ENCODE measurements at places on chromosomes 2 and 18.

DNA sequence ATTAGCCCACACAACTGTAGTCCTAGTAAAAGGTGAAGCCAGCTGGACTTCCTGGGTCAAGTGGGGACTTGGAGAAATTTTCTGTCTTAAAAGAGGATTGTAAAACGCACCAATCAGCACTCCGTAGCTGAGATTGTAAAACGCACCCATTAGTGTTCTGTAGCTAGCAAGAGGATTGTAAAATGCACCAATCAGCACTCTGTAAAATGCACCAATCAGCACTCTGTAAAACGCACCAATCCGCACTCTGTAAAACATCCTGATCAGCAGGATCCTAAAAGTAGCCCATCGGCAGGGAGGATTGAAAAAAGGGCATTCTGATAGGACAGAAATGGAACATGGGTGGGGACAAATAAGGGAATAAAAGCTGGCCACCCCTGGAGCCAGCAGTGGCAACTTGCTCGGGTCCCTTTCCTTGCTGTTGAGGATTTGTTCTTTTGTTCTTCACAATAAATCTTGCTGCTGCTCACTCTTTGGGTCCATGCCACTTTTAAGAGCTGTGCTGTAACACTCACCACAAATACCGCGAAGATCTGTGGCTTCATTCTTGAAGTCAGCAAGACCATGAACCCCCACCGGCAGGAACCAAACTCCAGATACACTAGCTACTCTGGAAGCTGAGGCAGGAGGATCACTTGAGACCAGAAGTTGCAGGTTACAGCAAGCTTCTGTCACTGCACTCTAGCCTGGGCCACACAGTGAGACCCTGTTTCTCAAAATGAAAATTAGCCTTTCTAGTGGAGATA is 102.6 kb downstream of the HS6ST1 start:
- no peak for DNase-seq

DNA sequence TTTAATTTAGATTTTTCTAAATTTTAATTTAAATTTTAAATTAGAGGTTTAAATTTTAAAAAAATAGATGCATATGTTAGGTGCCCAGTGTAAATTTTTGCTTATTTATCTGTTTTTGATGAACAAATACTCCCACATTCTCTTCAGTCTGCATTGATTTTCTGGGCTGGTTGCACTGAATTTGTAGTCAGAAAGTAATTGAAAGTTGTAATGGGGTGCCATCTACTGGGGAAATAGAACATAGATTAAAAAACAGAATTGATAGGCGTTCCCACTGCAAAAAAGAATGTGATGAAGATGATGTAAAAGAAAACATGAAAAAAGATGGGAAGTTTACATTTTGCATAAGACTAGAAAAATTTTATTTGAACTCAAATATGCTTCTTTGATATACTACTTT is 51.7 kb upstream of the CCDC85A start:
- no peak for DNase-seq

- no peak for DNase-seq
Observed at GRCh38 chr2:234839285-234839684, 112.5 kb upstream of the SH3BP4 start.

DNA sequence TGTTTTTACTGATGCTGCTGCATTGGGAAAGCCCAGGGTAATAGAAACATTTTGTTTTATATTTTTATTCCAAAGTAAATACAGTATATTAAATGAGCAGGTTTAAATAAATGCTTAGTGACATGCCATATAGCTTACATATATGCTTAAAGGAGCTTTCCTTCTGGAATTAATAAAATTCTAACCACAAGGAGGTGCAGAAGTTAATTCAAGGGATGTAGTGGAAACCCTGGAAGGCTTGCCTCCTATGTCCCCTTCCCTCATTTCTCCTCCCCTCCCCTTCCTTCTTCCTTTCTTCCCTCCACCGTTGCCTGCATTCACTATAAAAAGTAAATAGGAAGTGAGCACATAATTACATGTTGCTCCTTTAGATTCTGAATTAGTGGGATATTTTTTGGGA is 96.3 kb downstream of the UBE2E3 start:
- no peak for DNase-seq

GRCh38 chr2:171389325-171389724 is 44.5 kb downstream of the METTL8 start:
- DNase-seq: no peak

DNA sequence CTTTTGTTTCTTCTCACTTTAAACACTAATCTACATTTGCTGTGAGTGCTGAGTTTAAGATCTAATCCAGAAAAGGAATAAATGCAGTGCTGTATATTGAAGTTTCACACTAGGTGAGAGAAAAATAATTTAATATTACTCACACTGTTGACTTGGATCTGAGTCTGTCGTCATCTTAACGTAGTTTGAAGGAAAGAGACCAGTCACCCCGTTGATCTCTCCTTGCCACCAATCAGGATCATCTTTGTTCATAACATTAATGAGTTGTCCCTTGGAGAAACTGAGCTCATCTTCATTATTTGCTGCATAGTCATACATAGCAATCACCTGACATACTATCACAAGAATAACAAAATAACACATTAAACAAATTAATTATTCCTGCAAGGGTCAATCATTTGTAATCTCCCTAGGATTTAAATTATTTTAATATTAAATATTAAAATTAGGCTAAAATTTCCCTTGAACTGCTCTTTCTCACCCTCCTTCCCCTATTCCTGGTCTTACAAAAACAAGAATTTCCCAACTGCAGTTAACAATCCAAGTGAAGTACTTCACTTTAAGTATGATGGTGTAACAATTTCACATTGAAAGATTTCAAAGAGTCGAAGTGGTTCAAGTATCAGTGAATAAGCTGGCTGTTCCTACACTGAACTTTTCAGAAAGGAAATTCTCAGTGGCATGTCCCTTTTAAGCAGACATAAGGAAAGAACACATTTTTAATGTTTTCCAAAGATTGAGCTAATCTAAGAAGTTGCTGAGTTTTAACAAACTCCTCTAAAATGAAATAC is 71.3 kb downstream of the FAM228A start:
- no peak for DNase-seq

DNA sequence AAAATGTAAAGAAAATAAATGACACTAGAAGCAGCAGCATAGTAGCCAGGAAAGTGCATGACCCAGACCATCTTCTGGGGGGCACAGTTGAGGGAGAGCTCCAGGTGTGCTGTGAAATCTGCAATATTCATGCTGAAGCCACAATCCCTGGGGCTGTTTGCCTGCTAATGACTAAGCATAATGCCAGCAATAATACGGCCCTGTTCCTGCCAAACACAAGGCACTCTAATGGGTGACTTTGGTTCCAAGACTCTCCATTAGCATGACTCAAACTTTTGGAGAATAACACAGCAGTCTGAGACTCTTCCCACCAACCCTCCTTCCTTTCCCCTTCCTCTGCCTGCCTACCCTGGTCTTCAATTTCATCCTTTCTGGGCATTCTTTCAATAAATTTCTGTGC is 77.9 kb upstream of the DOCK10 start:
- DNase-seq: no peak

- no peak for DNase-seq
Observed at GRCh38 chr2:240819858-240820606, at the start of gene KIF1A. Gene KIF1A, minus strand, starts transcription at chr2:240820219. Its CDS starts 22,467 bp downstream, at chr2:240797752.

- DNase-seq: no peak
Observed at GRCh38 chr2:172101821-172102390, 794 bp downstream of the DLX2 start.

DNA sequence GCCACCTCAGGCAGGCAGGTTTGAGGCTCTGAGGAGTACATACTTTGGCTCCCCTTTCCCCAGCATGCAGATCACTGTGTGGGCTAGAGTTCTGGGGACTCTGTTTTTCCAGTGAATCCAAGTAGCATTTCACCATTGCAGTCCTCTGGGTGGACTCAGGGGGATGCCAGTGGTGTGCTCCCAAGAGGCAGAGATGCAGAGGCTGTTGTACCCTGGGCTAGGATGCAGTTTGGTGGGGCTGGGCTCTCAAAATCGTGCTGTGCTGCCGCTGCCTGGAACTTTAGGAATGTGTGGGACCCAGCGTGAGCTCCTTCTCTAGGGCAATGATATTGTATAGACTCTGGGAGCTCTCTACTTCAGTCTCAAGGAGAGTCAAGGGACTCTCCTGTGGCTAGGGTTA is 104.9 kb downstream of the MYO3B start:
- no peak for DNase-seq

DNA sequence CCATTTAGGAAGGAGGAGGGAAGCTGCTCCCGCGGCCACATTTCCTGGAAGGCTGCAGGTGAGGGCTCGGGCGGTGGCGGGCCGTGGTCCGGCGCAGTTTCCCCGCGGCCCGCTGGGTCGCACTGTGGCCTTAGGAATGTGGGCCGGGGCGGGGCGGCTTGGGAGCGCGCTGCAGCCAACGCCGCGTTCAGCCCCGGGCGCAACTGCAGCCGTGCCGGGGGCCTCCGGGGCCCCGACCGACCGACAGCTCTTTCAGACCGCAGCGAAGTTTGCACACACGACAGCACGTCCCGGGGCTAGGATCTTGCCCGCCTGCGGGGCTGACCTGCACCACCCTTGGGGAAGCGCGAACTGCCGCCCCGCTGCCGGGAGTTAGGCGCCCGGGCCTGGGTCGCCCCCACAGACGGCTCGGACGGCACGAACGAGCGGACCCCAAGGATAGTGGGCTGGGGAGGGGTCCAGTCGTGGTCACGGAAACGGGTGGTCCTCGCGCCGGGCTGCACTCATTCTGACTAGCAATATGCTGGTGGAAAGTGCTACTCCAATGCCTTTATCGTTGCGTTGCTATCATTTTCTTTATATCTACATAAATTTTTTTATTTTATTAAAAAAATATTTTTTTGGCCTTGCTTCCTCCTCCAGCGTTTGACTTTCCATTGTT is 69.9 kb upstream of the DLX2 start:
- DNase-seq: peak; percentile 31

- no peak for DNase-seq
Observed at GRCh38 chr2:240170883-240171282, 30.4 kb upstream of the OTOS start.

DNA sequence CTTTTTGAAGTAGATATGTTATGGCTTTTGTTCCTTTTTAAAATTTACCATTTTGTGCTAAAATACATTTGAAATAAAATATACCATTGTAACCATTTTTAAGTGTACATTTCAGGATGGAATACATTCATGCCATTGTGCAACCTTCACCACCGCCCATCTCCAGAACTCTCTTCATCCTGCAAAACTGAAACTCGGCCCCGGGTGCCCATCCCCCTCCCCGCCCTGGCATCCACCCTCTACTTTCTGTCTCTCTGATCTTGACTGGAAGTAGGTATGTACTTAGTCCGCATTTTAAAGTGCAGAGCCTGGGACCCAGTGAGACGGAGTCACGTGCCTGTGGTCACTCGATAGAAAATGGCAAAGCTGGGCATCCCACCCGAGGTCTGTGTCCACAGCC is 45.6 kb downstream of the DIPK1C start:
- DNase-seq: no peak

GRCh38 chr2:9558948-9559381 is 3.3 kb upstream of the ADAM17 start:
- no peak for DNase-seq

- no peak for DNase-seq
Observed at GRCh38 chr2:45691171-45691999, 39.9 kb downstream of the PRKCE start.

- DNase-seq: no peak
Observed at GRCh38 chr18:13271302-13271911, 52.8 kb downstream of the LDLRAD4 start.

DNA sequence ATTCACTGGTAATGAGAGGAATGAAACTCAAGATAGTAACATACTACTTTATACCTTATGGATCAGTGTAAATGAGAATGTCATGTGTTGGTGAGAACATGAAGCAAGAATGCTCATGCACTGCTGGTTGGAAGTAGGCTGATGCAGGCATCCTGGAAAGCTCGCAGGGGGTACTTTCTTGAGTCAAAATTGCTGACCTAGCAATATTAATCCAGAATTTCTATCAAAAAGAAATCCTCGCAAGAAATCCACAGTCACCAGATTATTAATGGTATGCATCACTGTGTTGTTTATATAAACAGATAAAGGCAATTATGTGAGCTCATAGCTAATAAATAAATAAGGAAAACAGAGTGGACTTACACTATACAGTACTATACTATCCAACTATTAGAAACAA is 713.7 kb upstream of the PKDCC start:
- DNase-seq: no peak

GRCh38 chr2:133434959-133435668 is 133.1 kb downstream of the NCKAP5 start:
- no peak for DNase-seq

DNA sequence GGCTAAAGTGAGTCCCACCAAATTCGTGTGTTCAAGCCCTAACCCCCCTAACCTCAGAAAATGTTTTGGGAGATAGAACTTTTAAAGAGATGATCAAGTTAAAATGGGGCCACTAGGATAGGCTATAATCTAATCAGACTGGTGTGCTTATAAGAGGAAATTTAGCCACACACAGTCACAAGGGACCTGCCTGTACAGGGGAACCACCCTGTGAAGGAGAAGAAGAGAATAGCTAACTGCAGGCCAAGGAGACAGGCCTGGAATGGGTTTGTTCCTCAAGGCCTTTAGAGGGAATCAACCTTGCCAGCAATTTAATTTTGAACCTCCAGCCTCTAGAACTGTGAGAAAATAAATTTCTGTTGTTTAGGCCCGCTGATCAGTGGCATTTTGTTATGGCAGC is 36.0 kb upstream of the TANK start:
- DNase-seq: no peak

DNA sequence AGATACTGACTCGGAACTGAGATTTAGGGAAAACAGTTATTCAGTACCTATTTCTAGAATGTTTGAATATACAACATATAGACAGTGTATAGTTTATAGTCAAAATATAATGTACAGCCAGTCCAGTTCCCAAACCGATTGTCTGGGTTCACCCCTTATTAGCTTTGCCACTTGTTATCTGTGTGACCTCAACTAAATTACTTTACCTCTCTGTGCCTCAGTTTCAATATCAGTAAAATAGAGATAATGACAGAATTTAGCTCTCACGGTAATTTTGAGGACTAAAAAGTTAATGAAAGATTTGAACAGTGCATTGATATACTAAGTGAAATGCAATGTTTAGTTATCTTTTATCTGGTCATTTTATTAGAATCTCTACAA is 750 bp upstream of the RIOK3 start:
- DNase-seq: no peak

DNA sequence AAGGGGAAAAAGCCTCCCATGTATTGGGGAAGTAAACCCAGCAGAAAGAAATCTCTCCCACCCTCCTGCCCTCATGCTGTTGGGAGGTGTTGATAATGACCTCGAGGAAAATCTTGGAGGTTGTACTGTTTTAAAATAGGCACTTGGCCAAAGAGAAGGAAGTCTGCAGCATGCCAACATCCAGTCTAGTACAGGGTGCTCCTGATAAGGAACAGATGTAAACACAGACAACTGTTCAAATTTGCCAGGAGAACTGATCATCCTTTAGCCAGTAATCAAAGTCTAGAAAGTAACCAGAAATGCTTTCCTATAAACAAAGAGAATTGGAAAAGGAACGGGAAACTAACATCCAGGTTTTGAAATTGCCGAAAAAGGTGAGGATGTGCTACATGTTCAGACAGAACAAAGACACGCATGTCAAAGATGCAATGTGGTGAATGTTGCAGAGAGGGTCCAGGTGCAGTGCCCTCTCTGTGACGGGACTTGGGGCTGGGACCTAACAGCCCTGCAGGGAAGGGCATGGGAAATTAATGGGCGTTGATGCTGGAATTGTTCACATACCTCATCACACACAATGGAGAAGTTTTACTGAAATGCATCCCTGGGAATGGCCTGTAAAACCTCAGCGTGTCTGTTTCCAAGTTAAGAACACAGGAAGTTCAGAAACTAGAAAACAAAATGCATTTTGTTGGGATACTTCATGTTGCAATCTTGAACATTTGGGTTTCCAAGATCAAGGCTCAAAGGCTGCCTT is 125.7 kb upstream of the RND3 start:
- DNase-seq: no peak
